ENCODE measurements at places on chromosomes 4 and X. TPM values are rescaled to one million over a fixed set of nuclear protein-coding genes. Genes with fewer than 3 reads are reported as not detected.

The MAPK10 gene
- total RNA-seq = 1.5 TPM

The NDP gene
- total RNA-seq = not detected

The CLNK gene
- total RNA-seq = not detected

The FMR1NB gene
- total RNA-seq = not detected

The HGFAC gene
- total RNA-seq = 100 TPM

The CXXC4 gene
- 0.87 TPM for total RNA-seq

The SLC7A11 gene
- 1.8 TPM for total RNA-seq

The ANXA3 gene
- 2.1 TPM for total RNA-seq

The TIMM17B gene
- 18.2 TPM for total RNA-seq

The RADX gene
- 1.0 TPM for total RNA-seq

The TMEM33 gene
- total RNA-seq = 62.3 TPM

The ATOH1 gene
- not detected for total RNA-seq

The NPY2R gene
- total RNA-seq = not detected

The GPRASP3 gene
- 2.5 TPM for total RNA-seq

The CFAP47 gene
- total RNA-seq = not detected

The SMIM31 gene
- 0.71 TPM for total RNA-seq

The MSN gene
- 150 TPM for total RNA-seq

The MORF4L2 gene
- 177 TPM for total RNA-seq

The ITM2A gene
- 3.0 TPM for total RNA-seq

The TRAM1L1 gene
- total RNA-seq = not detected

The ADH1A gene
- total RNA-seq = 661 TPM

The TNIP3 gene
- total RNA-seq = not detected

The RTL9 gene
- 0.10 TPM for total RNA-seq

The YIPF7 gene
- total RNA-seq = not detected

The XKRX gene
- total RNA-seq = not detected

The TENM3 gene
- 0.92 TPM for total RNA-seq

The SULT1E1 gene
- 5.1 TPM for total RNA-seq

The ACOT9 gene
- total RNA-seq = 20.2 TPM

The RHOXF2B gene
- total RNA-seq = not detected

The HTATSF1 gene
- total RNA-seq = 21.5 TPM

The PAGE4 gene
- not detected for total RNA-seq

The TSPAN6 gene
- total RNA-seq = 42.1 TPM

The BEND4 gene
- total RNA-seq = 0.21 TPM

The MID1 gene
- 10.0 TPM for total RNA-seq

The SPATA4 gene
- not detected for total RNA-seq

The CFI gene
- total RNA-seq = 435 TPM

The TCEAL6 gene
- not detected for total RNA-seq

The CNGA1 gene
- total RNA-seq = 13.5 TPM

The CEP135 gene
- total RNA-seq = 2.0 TPM

The FOXR2 gene
- not detected for total RNA-seq

The ARHGAP36 gene
- not detected for total RNA-seq

All from right lobe of liver (tissue), 6 donors.